ENCODE measurements at places on chromosomes 12 and 14.

DNA sequence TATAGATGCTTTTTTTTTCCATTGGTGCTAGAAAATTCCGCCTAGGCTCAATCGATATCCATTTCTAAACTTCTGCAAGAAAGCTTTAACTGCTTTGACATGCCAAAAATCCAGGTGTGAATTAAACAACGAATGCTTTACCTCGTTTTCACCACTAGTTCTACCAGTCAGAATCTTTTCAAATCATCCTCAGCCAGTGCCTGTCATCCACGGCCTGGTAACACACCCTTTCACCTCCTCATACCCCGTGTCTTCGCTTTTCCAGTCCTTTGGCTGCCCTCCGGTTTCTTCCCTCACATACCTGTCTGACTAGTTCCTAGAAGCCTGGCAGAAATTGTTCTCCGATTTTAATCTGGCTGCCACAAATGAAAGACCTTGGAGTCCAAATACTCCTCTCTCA is 1.4 kb upstream of the PHC1 start:
- DNase-seq: no peak

- no peak for DNase-seq
Measured at GRCh38 chr12:34108405-34108803, 86.1 kb downstream of the ALG10 start.

GRCh38 chr14:90674043-90674670 is 142.1 kb downstream of the TTC7B start:
- no peak for DNase-seq

GRCh38 chr12:6953442-6954315 is 2.5 kb downstream of the PTPN6 start:
- peak; percentile 79 for DNase-seq

DNA sequence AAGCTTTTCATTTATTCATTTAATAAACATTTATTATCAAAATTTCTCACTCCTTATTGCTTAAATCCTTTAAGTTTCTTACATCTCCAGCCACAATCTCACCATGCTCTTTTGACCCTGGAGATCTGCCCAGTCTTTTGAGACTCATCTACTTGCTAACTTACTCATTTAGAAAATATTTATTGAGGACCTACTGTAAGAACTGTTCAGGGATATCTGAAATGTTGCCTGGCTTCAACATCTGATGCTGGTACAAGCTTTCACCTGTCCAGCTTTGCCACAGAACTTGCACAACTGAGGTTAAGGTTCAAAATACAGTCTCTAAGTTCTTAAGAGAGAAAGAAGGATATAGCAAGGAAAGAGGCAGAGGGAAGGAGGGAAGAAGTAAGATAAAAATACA is 17.5 kb upstream of the GXYLT1 start:
- DNase-seq: no peak

GRCh38 chr12:80068173-80068572 is 31.2 kb upstream of the OTOGL start:
- no peak for DNase-seq

DNA sequence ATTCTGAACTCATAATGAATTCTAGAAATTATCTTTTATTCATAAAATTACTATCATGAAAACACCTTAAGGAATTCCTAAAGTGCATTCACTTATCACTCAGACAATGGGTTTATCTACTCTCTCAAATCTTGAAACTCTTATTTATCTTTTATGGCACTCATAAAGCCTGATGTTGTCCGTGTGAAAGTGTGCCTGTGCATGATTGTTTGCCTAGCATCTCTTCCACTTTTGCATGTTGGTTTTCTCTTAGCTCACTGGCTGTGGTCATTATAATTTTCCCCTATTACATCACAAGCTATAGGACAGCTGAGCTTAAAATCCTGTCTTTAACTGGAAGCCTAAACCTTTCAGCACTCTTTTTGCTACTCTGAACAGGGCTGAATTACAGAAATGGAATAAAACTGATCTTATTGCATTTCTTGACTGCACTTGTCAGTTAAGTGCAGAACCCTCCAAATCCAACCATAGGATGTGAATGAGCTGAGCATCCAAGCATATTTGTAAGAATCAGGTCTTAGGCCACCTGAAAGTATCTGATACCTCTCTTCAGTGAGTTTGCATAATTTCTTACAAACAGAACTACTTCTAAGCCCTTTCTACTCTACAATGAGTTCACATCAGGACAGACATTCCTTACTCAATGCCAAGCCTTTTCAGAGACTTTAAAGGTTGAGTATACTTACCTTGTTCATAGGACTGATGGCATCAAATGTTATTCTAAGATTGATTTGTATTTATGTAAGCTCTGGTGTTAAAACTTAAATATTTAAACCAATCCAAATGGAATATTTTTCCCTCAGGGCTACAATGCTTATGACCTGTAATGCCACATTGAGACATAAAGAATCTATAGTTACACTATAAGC is 221.2 kb upstream of the KITLG start:
- DNase-seq: no peak

DNA sequence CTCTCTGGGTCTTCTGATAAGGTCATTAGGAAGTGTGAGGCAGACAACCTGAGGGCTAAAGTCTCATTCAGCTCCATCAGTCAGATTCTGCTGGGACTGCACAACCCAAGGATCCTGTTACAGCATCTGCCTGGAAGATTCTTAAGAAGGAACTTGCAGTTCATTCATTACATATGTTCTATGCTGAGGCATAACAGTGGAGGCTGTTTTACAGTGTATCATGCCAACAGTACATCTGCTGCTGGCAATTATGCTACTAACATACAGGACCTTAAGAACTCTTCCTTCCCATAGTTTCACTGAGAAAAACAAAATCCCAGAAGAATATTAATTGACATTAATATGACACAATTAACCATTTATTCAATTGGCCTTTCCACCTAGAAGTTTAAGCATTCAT is 968.6 kb downstream of the DIO2 start:
- DNase-seq: no peak

GRCh38 chr12:9869307-9870161 is at the start of gene CLEC2B:
Gene CLEC2B (minus strand): TSS chr12:9869354.
- DNase-seq: peak; percentile 14

GRCh38 chr14:38721822-38722431 is 381.1 kb downstream of the SEC23A start:
- peak; percentile 7 for DNase-seq

DNA sequence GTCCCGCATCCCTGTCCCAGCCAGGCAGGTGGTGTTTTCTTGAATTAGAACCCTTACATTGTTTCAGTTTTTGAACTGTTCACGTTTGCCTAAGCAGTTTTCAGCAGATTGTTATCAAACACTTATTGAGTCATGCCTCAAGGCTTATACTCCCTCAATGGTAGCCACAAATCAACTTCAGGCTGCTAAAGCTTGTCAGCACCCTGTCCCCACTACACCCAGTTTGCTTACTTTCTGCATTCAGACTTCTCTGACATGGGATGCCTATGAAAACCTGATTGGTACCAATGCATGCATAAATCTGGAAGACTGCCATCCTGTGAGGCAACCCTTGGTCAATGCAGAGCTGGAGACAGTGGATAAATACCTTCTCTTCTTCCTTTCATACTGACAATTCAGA is 225.4 kb downstream of the BTG1 start:
- no peak for DNase-seq

- DNase-seq: no peak
Measured at GRCh38 chr14:91985521-91986255, 38.2 kb upstream of the FBLN5 start.

DNA sequence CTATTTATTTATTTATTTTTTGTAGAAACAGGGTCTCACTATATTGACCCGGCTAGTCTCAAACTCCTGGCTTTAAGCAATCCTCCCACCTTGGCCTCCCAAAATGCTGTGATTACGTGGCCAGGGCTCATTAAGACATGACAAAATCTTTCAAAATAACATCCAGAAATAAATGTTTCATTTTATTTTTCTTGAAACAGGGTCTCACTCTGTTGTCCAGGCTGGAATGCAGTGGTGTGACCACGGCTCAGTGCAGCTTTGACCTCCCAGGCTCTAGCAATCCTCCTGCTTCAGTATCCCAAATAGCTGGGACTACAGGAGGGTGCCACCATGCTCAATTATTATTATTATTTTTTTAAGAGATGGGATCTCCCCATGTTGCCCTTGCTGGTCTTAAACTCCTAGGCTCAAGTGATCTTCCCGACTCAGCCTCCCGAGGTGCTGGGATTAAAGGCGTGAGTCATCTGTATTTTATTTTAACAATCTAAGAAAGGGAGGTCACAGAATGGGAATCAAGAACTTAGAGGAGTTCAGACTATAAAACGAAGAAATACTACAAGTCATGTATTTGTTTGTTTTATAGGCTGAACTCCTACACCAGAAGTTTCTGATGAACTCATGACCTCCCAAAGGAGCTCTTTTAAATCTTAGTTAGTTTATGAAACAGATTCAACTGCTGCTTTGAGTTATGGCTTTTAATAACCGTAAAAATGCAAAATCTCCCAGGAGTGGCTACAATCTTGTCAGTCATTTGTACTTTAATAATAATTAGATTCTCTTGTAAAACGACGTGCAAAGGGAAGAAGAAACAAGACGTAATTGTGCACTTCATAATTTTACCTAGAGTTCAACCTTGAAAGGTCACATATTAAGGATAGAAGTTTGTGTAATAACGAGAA is 2.1 kb upstream of the TMEM263 start:
- DNase-seq: no peak

DNA sequence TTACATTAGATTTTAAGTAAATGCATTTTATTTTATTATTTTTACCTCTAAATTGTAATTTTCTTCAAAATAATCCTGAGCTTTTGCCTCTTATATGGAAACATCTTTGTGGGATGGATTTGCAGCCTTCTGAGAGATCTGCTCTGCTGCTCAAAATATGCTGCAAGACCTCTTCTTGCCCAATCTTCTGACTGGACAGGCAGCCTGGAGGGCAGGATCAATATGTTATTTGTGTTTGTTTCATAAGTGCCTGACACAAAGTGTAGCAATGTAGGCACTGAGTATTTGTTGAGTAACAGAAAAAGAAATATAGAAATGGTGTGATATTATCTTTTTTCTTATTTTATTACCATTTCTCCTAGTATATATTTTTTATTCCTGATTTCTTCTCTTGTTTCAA is 1106.9 kb downstream of the TMTC2 start:
- no peak for DNase-seq

DNA sequence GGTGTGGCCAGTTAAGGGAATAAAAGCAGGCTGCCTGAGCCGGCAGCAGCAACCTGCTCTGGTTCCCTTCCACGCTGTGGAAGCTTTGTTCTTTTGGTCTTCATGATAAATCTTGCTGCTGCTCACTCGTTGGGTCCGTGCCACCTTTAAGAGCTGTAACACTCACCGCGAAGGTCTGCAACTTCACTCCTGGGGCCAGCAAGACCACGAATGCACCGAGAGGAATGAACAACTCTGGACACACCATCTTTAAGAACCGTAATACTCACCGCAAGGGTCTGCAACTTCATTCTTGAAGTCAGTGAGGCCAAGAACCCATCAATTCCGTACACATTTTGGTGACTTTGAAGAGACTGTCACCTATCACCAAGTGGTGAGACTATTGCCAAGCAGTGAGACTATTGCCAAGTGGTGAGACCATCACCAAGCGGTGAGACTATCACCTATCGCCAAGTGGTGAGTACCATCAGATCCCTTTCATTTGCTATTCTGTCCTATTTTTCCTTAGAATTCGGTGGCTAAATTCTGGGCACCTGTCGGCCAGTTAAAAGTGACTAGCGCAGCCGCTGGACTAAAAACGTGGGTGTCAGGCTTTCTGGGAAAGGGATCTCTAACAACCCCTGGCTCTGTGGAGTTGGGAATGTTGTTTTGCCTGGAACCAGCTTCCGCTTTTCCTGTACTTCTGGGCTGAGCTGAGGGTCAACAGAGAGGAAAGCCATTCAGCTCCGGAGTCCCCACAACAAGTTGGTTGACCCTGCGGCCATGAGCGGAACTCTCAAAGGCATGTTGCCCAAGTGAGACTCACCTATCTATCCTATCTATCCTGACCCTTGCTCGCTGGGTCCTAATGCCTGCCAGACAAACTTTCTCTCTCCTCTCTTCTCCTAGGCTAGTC is at the start of gene DHRS2:
TSS of gene DHRS2 (plus strand) at position 48 of the 895 bp plus-strand sequence. CDS start 2,501 bp downstream, outside the sequence.
- DNase-seq: no peak

DNA sequence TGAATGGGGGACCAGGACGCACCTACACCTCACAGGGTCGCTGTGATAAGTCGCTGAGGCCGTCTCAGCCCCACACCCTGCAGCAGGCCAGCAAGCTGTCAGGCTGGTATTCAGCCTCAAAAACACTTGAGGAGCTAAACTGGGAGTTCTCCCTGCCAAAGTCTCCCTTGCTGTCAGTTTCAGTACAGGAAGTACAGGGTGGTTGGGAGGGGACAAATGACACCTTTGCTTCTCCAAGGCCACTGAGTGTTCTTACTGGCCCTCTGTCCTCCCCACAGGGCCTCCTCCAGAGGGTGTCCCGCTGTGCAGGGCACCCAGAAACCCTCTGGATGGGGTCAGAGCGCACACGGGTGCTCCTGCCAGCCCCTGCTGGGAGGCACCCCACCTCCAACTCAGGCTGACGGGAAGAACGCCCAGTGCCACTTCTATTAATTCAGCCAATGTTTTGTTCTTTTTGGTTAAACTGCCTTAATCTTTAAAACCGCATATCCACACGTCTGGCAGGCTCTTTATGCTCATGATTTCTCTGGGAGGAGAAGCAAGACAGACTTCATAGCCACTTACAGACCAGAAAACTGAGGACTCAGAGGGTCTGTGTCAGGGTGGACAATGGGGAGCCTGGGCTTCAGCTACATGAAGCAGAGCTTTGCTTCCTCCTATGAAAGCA is 75.9 kb downstream of the ITPK1 start:
- DNase-seq: no peak

Data from stimulated activated CD4-positive, alpha-beta T cell treated with anti-CD3 and anti-CD28 coated beads, Interleukin-12 subunit alpha, Interleukin-12 subunit beta, amount 100 ng/mL, for 48 hours (primary cell).